Left cardiac atrium (tissue), 4 donors: ENCODE measurements at places on chromosomes 5 and 9. TPM values are rescaled to one million over a fixed set of nuclear protein-coding genes. Genes with fewer than 3 reads are reported as not detected.

- no peak for DNase-seq
These were observed 4.7 kb upstream of the TMEM210 start for GRCh38 chr9:137176302-137177182.

The LVRN gene
- 0.65 TPM for total RNA-seq

DNA sequence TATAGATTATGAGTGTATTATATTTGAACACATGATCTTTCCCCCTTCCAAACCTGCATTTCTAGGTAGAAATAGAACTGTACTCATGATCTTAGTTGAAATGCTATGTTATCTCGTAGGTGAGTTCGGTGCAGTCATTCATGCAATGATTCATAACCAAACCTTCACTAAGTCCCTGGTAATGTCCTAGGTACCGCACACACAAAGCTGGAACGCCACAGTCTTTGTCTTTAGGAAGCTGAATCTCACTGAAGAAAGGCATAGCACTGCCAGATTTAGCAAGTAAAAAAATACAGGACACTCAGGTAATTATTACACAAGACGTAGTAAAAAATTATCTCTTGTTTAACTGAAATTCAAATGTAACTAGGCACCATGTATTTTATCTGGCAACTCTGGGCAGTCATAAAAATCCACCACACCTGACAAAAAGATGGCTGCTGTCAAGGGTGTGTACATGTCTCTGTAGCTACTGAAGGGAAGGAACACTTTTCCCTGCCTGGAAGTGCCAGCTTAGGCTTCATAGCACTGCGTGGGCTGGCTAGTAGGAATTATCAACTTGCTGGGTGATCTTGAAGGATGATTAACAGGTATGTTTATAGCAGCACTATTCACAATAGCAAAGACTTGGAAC is 28.0 kb upstream of the TXN start:
- no peak for DNase-seq

The TAF11L10 gene
- total RNA-seq = not detected

The SRD5A1 gene
- 2.0 TPM for total RNA-seq

The OTP gene
- not detected for total RNA-seq

GRCh38 chr5:149931992-149932436 is 12.6 kb downstream of the PDE6A start:
- DNase-seq = no peak

GRCh38 chr9:93387791-93388190 is 63.7 kb upstream of the FAM120A start:
- no peak for DNase-seq

DNA sequence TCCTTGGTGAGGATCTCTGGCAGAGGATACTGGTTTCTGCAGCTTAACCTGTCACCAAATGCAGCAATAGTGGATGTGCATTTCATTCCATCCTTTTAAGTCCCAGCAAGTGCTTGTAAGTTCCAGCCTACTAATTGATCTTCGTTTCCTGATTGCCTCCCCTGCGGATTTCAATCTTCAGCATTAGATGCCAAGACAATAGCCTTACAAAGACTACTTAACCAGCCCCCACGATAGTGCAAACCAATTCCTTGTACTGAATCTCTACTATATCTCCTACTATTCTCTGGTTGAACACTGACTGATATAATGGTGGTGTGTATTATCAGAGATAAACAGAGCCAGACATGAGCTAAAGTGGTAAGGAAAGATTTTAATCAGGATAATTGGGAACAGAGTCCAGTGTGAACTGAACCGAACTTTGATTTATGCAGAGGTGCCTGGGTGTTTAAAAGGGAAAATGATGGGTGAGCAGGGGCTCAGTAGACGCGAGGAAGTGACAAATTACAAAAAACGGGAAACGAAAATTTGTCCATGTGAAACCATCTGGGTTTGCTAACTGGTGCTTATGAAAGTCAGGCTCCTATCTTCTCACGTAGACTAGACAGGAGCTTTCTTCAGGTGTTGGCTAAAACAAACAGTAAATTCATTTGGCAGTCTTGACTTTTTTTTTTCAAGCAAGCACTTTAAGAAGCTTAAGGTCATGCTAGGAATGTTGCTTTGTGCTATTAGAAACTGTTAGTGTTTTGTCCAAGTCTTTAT is 106.9 kb upstream of the ST8SIA4 start:
- DNase-seq = no peak

The IL33 gene
- 50.1 TPM for total RNA-seq

The NUDT12 gene
- total RNA-seq = 9.2 TPM

- DNase-seq = no peak
These were observed 46.0 kb downstream of the C9orf152 start for GRCh38 chr9:110161940-110162339.

GRCh38 chr9:112224401-112225289 is 49.5 kb upstream of the SUSD1 start:
- DNase-seq = no peak
